ENCODE measurements at places on chromosomes 11 and 22.

- no peak for DNase-seq
Measured at GRCh38 chr11:69000391-69000790, 12.7 kb downstream of the MRGPRF start.

GRCh38 chr11:30919389-30920152 is 333.4 kb upstream of the MPPED2 start:
- DNase-seq, result no peak

DNA sequence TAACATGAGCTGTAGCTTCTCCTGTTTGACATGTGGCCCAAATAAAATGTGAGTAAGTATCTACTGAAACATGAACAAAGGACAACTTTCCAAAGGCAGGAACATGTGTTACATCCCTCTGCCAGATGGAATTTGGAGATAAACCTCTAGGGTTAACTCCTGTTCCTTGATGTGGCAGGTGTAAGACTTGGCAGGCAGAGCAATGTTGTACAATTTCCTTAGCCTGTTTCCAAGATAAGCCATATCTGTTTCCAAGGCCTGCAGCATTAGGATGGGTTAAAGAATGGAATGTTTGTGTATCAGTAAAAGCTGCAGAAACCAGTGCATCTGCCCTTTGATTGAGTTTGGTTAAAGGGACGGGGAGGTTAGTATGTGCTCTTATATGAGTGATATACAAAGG is 8.8 kb upstream of the DNAJB13 start:
- no peak for DNase-seq

- DNase-seq, result no peak
Measured at GRCh38 chr11:131977854-131978253, 607.4 kb downstream of the NTM start.

- DNase-seq, result no peak
Measured at GRCh38 chr11:79342686-79343085, 98.1 kb downstream of the TENM4 start.

DNA sequence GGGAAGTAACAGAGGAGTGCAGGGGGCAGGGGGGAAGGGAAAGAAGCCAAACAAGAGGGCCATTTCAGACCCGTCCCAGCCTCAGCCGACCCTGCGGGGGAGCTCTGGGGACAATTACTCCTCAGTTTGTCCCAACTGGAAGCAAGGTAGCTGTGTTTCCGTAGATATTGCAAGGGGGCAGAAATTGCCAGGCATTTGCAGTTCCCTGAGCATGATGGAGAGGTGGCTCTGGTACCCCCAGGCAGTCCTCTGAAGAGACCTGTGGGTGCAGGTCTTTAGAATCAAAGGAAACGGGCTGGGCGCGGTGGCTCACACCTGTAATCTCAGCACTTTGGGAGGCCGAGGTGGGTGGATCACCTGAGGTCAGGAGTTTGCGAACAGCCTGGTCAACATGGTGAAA is 13.8 kb upstream of the JAM3 start:
- DNase-seq, result no peak

DNA sequence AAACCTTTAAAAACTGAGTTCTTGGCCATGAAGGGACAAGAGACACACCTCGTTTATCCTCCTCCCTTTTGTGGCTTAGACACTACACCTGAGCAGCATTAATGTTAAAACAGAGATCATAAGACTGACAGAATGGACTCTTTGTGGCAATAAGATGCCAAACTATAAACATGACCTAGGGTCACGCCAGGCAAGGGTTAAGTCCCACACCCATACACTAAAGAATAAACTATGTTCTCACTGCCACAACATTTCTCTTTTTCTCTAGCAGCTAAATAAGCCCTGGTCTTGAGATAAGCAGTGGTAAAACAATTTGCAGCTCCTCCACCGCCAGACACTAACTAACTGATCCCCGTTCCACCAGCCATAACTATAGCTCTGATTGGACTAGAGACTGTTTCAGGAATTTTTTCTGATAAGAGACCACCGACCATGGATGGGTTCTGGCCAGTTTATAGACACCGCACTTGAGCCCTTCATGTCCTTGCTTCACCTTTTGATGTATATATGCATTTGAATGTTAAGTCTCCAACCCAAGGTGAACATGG is 4.9 kb upstream of the SLCO2B1 start:
- no peak for DNase-seq

DNA sequence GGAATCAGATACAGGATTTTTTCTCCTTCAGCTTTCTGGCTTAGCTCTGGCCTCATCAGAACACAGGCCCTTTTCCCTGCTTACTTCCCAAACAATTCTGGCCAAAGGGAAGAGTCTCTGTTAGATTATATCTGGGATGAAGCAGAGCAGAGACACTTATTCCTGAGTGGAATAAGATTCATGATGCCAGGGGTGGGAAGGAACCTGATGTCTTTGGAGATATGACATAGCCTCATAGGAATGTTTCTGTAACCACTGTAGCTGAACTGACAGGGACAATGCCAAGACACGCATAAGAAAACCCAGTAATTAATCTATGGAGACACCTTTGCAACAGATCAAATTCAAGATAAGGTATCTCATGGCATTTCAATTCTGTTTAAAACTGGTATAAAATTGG is 177.1 kb upstream of the RAG2 start:
- no peak for DNase-seq

DNA sequence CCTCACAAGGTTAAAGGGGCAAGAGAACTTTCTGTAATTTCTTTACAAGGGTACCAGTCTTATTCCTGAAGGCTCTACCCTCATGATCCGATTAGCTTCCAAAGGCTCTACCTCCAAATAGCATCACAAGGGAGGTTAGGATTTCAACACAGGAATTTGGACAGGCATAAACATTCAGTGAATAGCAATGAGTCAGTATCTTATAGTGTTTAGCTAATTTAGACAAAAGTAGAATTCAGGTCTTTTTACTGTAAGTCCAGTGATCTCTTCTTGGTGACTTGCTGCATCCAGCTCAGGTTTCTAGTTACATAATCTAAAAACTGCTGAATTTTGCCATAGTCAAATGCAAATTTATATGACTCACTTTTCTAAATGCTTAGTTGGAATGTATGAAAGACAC is 1995.6 kb upstream of the RAG2 start:
- DNase-seq, result no peak

DNA sequence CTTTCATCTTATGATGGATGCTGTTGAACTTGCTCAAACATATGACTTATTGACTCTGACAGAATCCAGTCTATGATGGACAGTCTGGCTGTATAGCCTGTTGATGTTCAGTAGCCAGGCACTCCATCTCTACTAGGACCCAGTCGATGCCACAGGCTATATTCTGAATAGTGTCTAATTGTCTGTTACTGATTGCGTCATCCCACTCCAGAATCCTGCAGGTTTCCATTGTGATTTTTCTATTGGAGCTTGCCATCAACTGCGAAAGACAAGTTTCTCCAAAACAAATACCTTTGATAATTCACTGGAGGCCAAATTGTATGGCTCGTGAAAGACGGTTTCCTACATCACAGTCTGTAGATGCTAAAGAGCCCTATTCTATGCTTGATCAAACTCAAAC is 481.7 kb upstream of the CHORDC1 start:
- no peak for DNase-seq

DNA sequence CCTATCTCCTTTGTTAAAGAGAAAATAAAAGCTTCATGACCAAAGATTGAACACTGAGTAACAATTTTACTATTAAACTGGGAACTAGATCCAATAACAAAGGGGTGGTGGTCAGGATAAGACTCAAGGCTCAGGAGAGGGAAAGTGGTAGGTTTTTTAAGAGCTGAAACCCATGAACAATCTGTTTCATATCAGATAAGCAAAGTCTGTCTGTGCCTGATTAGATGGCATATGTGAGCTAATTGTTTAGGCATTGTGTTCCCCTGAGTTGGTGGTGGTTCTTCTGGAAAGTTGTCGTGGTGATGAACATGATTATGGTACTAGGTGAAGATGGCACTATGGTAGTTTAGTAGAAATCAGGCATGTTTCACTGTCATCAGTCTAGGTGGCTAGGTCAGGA is 24.4 kb downstream of the USP47 start:
- no peak for DNase-seq

- no peak for DNase-seq
Measured at GRCh38 chr11:1734641-1735081, 15.7 kb downstream of the IFITM10 start.

DNA sequence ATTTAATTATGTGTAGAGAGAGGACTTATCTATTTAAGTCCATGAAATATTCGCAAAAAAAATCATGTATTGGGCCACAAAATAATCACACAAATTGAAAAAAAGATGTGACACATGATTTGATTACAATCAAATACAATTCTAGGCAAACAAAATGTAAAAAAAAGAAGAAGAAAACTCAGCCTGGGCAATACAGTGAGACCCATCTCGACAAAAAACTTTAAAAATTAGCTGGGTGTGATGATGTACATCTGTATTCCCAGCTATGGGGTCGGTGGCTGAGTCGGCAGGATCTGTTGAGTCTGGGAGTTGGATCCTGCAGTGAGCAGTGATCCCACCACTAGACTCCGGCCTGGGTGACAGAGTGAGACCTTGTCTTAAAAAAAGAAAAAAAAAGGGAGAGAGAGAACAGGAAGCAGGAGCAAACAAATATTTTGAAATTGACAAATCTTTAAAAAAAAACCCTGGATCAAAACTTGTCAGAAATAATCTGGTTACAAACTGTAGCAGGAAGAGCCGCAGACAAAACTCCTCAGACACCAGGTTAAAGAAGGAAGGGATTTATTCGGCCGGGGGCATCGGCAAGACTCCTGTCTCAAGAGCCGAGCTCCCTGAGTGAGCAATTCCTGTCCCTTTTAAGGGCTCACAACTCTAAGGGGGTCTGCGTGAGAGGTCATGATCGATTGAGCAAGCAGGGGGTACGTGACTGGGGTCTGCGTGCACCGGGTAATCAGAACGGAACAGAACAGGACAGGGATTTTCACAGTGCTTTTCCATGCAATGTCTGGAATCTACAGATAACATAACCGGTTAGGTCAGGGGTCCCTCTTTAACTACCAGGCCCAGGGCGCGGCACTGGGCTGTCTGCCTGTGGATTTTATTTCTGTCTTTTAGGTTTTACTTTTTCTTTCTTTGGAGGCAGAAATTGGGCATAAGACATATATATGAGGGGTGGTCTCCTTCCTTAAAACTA is 3.3 kb upstream of the TYMP start:
- no peak for DNase-seq

DNA sequence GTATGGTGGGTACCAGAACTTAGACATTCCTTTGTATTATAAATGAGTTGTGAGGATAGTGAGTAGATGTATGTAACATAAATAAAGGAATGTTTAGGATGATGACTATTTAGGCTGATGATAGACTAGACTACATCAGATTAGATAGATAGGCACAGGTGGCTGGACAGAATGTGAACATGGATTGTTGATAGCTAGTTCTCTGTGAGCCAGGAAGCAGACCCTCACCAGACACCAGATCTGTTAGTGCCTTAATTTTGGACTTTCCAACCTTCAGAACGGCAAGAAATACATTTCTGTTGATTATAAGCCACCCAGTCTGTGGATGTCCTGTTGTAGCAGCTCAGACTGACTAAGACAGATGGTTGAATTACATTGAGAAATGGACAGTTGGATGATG is 99.4 kb downstream of the SWAP70 start:
- no peak for DNase-seq

GRCh38 chr11:130420478-130421198 is 7.8 kb downstream of the ADAMTS8 start:
- no peak for DNase-seq

- DNase-seq, result no peak
Measured at GRCh38 chr11:126630488-126630887, 275.0 kb downstream of the ST3GAL4 start.

DNA sequence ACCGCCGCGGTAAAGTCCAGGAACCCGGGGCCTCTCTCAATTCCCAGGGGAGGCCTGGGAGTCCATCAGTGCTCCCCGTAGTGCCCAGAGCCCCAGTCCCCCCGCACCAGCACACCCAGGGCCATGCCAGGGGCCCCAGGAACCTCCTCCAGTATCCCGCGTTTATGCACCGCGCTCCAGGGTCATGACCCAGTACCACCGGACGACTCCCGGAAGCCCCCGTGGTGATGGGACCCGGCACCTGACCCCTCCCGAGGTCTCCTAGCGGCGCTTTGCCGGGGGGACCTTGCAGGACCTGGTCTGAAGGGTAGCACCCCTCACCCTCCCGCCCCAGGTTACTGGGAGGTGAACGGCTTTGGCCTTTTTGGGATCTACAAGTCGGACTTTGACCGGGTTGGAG is 11.2 kb downstream of the B4GALNT4 start:
- no peak for DNase-seq

DNA sequence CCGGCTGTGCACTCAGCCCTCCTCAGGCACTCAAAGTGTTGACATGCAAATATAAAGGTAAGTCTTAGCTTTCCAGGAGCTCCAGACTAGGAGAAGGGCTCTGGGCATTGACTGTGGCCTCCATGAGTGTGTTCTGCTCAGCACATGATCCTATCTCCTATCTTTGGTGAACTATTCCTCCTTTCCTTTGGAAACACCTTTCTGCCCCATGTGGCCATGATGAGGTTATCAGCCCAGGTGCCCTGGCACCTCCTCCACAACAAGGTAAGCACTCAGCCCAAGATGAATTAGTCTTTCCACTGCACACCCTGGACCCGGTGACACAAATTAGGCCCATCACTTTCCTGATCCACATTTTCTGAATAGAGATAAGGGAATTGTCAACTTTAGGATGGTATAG is 37.9 kb upstream of the LMO1 start:
- DNase-seq, result no peak

DNA sequence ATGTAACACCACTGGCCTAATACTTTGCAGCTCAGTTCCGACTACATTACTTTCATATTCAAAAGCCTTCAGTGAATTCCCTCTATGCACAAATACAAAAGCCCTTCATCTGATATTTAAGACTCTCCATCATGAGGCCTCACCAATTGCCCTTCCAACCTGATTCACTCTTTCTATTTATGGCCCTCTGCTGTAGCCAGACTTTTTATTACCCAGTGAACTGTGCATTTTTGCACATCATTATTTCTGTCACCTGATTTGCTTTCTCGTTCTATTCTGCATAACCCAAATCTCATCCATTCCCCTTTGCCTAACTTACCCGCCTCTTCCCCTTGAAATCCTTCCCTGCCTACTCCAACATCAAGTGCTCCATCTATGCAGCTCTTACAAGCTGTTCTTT is 78.3 kb downstream of the BBOX1 start:
- no peak for DNase-seq

- DNase-seq, result peak; percentile 62
Measured at GRCh38 chr11:2444821-2445745, at the start of gene KCNQ1. Gene KCNQ1, plus strand, starts transcription at chr11:2445008. Its CDS starts 91 bp downstream, at chr11:2445099.

DNA sequence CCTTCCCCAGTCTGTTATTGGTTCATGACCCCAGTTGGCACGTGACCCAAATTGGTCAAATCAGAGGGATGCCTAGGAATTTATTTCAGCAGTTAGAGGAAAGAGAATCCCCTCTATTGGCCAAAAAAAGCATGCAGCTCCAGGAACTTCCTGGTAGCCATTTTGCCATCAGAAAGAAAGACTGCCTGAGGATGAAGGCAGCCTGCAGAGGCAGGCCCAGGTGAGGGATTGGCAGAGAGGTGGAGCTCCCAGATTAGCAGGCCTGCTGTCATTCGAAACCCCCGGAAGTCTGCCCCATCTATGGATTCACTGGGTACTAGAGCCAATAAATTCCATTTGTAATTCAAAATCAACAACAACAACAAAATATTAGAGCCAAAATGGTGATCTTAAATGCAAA is 207.6 kb downstream of the CWF19L2 start:
- DNase-seq, result no peak
